Stimulated activated CD4-positive, alpha-beta T cell treated with anti-CD3 and anti-CD28 coated beads, Interleukin-15, amount 100 ng/mL, for 48 hours (primary cell): ENCODE measurements at places on chromosomes 3 and 15.

- DNase-seq, result no peak
Measured at GRCh38 chr3:126666658-126667528, 12.0 kb upstream of the TXNRD3 start.

DNA sequence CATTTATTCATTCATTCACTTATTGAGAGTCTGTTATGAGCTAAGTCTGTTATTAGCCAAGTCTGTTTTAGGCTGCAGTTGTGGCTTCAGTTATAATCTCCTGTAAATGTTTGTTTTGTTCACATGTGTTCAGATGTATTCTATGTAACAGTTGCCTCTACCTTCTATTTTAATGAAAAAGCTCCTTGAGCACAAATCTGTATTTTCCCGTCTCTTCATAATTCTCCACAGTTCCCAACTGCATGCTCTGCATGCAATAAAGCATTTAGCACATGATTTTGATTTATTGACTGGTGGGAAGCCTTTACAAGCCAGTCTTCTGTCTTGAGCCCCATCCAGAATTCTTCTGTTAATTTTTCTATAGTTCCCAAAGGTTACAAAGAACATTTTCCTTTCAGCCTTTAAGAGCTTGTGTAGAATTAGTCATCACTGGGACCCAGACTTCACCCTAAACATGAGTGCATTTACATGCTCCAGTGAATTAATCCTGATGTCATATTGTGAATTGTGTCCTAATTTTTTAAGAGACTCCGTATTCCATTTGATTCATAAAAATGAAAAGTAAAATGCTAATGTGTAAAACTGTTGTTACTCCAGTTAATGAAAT is 122.3 kb upstream of the NR2E3 start:
- DNase-seq, result no peak

- no peak for DNase-seq
Measured at GRCh38 chr3:173395073-173395411, 2.5 kb upstream of the NLGN1 start.

DNA sequence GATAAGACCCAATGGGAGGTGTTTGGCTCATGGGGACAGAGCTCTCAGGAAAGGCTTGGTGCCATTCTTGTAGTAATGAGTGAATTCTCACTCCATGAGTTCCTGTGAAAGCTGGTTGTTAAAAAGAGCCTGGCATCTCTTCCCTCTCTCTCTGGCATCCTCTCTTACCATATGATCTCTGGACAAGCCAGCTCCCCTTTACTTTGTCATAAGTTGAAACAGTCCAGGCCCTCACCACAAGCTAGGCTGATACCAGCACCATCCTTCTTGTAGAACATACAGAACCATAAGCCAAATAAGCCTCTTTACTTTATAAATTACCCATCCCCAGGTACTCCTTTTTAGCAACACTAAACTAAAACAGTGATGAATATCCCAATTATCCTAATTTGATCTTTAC is 166.9 kb upstream of the TMC3 start:
- no peak for DNase-seq

DNA sequence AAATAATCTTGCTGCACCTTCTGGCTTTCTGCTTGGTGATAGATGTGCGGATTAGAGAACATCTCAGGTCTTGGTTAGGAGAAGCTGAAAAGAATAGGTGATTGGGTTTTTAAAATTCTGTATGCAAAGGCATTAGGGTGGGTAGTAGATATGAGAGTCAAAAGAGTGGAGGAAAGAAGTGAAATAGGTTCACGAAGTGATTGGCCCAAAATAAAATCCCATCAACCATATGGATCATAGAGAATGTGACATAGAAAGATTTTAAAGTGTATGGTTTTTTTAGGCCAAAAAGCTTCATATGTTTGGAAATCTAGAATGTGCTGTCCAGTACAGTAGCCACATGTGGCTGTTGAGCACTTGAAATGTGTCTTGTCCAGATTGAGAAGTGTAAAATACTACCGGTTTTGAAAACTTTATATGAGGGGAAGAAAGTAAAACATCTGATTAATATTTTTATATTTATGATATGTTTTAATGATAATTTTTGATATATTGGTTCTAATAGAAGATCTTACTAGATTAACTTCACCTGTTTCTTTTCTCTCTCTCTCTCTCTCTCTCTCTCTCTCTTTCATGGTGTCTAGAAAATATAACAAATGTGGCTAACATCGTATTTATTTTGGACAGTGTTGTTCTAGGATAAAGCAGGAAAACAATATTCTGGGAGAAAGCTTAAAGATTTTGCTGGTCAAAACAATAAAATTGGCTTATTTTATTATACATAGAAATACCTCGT is 2.9 kb downstream of the MBNL1 start:
- no peak for DNase-seq

DNA sequence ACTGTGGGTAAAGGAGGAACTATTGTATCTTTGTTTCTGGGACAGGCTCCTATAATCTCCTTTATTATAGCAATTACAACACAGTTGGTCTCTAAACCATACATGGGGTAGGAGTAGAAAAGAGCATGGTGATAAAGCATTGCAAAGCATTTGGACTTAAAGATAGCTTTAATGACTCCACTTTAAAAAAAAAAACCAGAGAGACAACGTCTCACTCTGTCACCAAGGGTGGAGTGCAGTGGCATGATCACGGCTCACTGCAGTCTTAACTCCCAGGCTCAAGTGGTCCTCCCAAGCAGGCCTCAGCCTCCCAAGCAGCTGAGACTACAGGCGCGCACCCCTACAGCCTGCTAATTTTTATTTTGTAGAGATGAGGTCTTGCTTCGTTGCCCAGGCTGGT is 68.2 kb downstream of the DENND4A start:
- DNase-seq, result no peak

GRCh38 chr3:196336319-196337145 is 1.7 kb downstream of the TM4SF19 start:
- DNase-seq, result no peak

DNA sequence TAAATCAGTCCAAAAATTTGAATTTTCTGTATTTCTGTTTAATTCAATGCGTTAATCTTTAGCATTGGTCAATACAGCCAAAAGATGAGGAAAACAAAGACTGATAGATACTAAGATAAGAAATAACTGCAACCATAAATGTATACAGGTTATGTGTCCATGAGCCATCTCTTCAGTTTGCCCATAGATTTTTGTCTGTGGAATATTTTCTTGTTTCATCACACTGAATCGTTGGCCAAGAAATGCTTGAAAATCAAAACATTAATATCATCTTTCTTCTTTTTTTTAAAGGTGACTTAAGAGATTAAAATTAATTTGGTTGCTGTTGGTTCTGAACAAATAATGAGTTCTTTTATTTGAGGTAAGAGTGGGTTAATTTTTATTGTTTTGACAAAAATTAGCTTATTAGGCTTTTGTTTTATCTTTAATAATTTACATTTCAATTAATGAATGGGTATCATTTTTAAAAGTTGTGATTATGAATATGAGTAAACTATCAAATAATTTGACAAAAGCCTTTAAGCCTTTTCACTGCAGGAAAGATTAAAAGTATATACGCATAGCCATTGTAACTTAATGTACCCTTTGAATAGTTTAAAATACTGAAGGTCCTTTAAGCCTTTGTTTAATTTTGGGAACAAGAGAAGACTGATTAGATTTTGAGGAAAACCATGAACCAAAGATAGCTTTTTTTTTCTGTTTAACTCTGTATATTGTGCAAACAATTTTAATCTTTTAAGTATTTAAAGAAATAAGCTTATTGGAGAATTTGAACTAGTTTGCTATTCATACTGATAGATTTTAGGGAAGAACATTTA is 14.7 kb upstream of the CHD2 start:
- no peak for DNase-seq

DNA sequence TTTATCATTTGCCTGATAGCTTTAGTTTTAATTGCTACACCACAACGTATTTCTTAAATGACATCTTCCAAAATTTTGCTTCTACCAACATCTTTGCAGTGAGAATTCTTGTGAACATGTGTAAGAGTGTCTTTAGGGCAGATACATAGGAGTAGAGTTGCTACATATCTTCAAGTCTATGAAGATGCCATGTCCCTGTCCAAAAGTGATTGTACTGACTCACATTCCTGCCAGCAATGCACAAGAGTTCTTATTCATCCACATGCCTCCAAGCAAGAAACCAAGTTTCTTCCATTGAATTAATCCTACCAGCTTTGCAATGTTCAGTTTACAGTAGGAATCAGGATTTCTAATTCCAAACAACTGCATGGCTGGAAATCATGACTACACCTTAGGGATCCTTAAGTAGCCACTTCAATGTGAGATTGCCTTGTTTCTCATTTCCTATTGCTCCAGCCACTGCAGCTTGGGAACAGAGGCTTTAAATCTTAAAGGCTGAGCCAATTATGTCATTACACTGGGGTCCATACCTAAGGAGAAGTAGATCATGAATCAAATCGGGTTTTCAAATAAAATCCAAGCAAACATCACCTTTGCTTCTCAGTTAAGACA is 44.5 kb downstream of the BCL2L10 start:
- DNase-seq, result no peak

- DNase-seq, result no peak
Measured at GRCh38 chr15:36358523-36358922, 220.9 kb upstream of the CDIN1 start.

DNA sequence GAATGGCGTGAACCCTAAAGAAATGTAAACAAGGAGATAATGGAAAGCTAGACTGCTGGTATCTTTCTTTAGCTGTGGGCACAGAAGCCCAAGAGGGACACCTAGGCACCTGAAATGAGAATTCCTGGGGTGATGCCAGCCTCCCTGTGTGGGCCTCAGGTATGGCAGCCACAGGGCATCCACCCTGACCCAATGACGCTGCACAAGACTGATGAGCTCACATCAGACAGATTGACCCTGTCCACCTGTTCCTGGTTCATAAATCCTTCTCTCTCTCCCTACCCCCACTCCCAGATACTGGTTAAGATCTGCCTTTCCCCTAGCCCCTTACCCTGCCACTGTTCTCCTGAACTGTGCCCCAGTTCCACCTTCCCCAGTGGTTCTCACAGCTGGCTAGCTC is 1.5 kb downstream of the GLB1 start:
- DNase-seq, result no peak

DNA sequence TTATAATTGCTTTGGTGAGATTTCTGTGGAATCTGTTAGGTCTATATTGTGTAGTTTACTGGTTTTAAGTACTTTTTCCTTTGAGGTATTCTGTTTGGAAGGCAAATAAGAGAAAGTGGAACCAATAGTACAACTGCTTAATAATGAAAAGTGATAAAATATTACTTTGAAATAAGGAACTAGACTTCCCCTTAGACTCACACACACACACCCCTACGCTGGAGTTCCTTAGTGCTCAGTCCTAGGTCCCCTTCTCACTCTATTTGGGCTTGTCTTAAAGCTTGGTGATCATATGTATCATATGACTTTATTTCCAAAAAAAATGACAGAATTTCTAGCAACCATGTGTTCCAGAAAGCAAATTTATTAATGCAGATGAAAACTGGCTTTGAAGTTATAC is 494.0 kb upstream of the TGFBR2 start:
- DNase-seq, result no peak

GRCh38 chr3:120410541-120410940 is 40.3 kb downstream of the FSTL1 start:
- no peak for DNase-seq

DNA sequence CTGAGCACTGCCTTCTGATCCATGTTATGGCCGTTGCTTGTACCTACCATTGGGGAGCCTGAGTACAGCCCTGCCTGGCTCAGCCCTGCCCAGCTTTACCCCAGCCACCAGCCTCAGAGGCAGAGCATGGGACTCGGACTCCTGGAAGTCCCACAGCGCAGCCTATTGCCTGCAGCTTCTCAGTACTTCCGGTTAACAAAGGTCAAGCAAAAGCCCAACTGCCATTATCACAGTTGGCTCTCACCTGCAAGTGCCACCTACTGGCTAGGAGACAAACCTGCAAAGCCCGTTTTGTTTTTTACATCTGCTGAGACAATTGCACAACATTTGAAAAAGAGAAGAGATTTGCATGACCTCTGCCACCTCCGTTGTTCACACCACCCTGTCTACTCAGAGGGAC is 1081.7 kb downstream of the NAALADL2 start:
- DNase-seq, result no peak

- no peak for DNase-seq
Measured at GRCh38 chr15:85800478-85801123, 5.9 kb upstream of the KLHL25 start.

DNA sequence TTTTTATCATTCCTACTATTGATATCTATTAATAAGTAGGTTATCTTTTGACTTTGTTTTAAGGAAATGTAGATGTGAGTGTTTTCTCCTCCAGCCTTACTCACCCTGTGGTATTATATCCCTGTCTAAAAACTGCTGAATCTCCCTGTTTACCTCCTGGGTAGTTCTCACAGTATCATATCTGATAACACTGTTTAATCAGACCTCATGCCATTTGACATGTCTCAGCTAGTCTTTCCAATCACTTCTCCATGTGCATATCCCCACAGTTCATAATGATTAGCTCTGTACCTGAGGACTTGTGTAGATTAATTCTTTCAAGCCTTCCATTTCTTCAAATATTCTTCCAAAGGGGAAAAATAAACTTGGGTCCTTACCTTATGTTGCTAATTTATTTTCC is 30.7 kb downstream of the DUOX2 start:
- DNase-seq, result no peak

GRCh38 chr3:105847452-105847851 is 21.4 kb downstream of the CBLB start:
- DNase-seq, result no peak

- no peak for DNase-seq
Measured at GRCh38 chr3:47250309-47251060, 32.1 kb downstream of the KIF9 start.

DNA sequence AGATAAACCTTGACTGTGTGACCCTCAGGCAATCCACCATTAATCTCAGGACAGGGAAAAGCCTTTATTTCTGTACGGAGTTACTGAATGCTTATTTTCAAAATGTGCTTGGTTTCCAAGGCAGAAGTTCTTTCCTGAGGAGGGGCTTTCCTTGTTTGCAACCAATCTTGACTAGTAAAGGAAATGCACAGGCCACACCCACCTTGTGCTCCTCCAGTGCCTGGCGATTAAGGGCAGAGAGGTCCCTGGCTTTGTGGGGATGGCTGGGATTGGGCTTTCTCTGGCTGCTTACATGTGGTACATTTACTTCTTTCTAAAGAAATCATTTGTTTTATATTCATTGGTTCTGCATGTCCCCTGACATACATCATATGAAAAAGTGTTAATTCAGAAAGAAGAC is 47.8 kb downstream of the ZNF621 start:
- no peak for DNase-seq

- no peak for DNase-seq
Measured at GRCh38 chr3:26799679-26800317, 177.2 kb downstream of the LRRC3B start.

DNA sequence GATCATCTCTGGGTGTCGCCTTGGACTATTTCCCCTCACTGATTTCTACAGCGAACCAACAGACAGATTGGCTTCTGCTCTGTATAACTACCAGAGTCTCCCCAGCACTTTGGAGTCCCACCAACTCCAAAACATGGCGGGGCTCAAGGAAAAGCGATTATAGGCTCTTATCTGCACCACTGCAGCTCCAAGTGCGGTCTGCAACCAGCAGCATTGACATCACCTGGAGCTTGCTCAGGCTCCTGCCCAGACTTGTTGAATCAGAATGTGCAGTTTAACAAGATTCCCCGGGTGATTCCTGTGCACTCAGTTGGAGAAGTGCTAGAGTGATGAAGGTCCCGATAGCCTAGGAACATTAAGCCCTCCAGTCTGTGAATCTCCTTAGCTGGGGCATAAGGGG is 9.0 kb downstream of the CCK start:
- no peak for DNase-seq
